Kidney tubule cell (primary cell): ENCODE measurements at places on chromosomes 13 and 19.
A peak's percentile ranks its signal among the peaks of the same experiment; 100 is the strongest.

DNA sequence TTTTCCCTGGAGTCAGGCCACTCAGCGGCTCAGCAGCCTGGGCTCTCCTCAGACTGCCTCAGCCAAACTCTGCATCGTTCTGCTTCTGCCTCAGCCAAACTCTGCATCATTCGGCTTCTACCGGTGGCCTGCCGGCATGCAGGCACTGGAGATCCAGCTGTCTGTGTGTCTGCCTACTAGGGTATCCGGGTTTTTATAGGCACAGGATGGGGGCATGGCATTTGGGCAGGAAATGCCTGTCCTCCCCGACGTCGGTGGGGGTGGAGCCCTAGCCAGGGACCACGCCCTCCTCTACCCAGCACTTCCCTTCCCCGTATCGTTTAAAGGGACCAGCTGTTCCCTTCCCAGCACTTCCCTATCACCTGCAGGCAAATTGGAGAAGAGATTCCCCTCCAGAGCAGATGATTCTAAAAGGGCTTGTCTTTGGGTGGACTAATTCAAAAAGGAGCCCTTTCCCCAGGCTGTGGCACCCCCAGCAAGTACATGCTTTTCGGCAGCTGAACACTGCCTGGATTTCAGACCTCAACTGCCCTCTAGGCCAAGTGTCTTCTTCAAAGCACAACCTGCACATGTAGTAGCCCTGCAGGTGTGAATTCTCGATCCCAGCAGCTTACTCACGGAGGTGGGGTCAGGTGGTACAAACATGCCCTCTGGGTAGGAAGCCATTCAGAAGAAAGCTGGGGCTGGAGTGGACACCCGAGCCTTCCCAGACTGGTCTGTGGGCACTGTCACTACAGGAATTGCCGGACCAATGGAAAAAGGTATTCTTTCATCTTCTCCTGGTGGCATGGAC, 25.4 kb upstream of the GPR12 start:
- DNase-seq: peak; percentile 15

DNA sequence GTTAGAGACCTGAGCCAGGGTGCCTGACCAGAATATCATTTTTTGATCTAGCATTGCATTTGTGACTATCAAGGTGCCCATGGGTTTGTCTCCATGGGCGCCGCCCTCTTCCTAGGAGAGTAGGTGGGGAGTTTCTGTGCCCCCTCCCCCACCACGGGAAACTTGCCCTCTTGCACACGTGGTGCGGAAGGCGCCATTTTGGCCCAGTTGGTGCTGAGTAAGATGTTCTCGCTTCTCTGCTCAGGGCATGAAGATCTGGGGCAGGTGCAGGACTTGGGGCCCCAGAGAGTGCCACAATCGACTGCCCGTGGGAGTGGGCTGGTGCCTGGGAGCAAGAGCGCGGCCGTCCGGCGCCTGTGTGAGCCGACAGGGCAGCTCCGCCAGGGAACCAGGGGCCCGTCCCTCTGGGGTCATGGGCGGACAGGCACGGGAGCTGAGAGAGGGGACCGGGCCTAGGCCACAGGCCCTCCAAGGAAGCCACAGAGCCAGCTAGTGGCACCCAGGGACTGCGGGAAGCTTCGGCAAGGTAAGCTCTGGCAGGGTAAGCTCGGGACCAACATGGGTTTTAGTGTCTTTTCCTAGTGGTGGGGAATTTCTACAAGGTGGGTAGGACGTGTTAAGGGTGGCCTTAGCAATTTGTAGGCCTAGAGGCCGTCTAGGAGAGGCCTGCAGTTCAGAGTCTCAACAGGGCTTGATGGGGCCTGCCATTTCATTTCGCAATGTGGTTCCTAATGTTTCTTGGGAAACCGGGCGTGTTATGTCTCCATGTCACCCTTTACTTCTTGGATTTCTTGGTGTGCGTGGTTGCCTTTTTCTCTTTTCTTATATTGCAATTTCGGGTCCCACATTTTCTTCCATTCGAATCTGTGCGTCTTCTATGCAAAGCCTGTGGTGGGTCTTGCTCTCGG, 14.5 kb downstream of the SACS start:
- DNase-seq: no peak

DNA sequence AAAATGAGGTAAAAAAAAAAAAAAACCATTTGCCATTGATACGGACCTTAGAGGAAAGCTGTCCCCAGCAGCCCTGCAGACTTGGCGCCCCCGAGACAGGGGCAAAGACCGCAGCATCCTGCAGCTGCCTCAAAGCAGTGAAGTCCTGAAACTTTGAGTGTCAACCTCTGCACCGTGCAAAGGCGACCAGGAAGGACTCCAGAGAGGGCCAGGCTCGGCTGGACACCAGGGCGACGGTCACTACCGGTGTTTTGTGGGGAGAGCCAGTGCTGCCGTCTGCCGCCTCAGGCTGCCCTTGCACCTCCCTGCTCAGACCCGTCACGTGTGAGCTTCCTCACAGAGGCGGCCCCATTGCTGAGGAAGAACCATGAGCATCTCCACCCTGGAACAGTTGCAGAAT, 146.7 kb upstream of the SPACA7 start:
- DNase-seq: no peak

GRCh38 chr19:37932985-37933936, 26.3 kb downstream of the SIPA1L3 start:
- peak; percentile 91 for DNase-seq

- DNase-seq: peak; percentile 29
Observed at GRCh38 chr13:77896977-77897376, 21.7 kb downstream of the EDNRB start.

GRCh38 chr19:16091546-16092475, 15.5 kb downstream of the TPM4 start:
- DNase-seq: no peak

DNA sequence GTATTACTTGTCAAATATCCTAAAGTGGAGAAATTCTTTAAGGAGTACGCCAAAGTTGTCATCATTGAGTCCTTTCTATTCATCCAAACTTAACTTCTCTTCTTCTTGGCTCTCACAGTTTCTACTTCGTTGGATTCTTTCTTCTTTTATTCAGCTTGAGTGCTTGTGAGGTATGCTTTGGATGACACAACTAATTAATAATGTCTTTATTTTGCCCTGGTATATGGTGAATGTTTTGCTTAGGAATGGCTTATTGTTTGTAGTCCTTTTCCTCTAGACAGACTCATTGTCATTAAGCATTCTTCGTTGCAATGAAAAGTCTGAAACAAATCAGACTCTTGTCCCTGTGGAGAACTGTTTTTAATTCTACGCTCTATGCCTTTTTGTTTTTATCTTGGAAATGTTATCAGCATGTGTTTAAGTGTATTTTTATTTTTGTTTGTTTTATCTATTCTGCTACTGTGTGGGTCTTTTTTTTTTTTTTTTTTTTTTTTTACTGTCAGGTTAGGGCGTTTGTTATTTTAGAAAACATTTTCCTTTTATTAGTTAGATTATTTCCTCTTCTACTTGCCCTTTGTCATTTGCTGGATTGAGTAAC, 471.5 kb downstream of the GPC6 start:
- peak; percentile 65 for DNase-seq

DNA sequence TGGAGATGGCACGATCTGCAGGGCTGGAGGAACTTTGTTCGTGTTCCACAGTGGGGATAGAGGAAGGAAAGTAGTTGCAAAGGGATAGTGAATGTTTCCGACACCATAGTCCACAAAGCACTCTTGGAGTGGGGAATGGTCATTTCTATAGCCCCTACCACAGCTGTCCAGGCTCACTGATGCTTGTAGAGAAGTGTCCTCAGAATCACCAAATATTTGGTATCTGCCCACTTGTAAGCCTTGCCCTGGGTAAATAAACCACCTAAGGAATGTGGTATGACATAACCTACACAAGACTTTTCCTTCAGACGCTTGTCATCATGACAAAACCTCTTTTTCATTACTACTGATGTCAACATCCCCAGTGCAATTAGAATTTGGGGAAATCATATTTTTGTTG, 686.5 kb upstream of the ARGLU1 start:
- DNase-seq: peak; percentile 28

- DNase-seq: no peak
Observed at GRCh38 chr13:30697996-30698401, 37.3 kb upstream of the ALOX5AP start.

DNA sequence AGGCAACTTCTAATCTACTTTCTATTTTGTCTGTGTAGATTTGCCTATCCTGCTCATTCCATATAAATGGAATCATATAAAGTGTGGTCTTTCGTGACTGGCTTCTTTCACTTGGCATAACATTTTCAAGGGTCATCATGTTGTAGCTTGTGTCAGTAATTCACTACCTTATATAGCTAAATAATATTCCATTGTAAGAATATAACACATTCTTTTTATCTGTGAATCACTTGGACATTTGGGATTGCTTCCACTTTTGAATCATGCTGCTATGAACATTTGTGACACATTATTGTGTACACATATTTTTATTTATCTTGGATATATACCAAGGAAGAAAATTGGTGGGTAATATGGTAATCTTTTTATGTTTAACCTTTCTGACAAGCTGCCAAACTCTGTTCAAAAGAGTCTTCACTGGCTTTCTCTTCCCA, 89.0 kb upstream of the CSNK1A1L start:
- DNase-seq: no peak

- no peak for DNase-seq
Observed at GRCh38 chr13:20159646-20160305, 1.1 kb downstream of the GJA3 start.

- DNase-seq: peak; percentile 61
Observed at GRCh38 chr19:42132851-42133528, 744 bp upstream of the POU2F2 start.

GRCh38 chr13:34990399-34991214, 48.5 kb downstream of the NBEA start:
- DNase-seq: peak; percentile 4

DNA sequence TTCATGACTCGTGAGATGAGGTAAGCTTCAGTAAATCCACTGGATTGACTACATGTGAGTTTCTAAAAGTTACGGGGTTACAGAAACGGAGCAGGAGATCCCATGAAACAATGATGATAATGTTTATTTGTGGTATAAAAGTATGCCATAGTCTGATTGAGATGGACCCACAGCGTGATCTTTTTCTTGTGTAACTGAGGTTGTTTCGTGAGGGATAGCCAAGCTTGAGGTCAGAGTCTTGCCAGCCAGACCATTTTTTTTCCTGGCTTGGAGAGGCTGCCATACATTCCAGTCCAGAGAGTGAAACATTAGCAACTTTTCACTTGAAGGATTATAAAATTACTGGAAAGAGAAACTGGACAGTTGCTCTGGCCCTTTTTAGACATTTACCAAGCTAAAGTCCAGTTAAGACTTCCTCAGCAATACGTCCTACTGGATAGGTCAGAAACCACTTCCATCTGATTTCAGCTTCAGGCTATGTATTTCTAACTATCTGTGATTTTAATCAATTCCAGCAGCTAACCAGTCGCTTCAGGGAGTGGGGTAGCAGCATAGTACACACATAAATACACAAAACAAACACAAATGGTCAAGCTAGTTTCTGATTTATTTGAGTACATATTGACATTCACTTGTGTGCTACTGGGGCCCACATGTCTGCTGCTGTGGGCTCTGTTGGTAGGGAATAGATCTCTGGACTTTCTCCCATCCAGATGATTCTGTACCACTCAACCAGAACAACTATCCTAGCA, 194.6 kb downstream of the POSTN start:
- DNase-seq: no peak

DNA sequence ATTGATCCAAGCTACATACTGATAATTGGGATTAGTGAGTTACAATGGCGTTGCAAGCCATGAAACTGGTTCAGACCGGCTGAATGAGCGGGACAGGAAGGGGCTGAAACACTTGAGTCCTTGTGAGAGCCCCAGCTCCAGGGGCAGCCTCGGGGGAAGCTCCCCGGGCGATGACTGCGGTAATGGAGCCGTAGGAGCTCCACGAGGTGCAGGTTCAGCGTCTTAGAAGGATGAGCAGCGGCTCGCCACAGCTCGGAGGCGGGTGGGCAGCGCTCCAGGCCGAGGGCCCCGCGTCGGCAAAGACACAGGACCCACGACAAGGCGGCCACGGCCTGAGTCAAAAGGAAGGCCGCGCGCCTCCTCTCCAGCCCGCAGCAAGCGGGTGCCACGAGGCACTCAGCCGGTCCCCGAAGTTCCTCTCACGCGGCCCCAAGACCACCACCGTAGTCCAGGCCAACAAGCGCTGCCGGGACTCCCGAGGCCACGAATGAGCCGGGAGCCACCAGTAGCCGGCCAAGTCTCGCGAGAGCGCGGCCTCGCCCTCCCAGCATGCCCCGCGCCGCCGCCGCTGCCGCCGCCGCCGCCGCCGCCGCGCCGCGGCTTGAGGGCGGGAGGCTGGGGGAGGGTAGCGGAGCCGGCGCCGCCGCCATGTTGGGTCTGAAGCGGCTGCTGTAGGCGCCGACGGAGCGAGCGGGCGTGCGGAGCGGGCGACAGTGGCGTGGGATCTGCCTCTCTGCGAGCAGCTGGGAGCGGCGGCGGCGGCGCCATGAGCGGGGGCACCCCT, at the start of gene LSM14A:
TSS of gene LSM14A (plus strand) at position 628 of the 784 bp plus-strand sequence. CDS start at position 767, 139 bp downstream.
- DNase-seq: peak; percentile 92

- DNase-seq: no peak
Observed at GRCh38 chr13:34808649-34809048, 133.4 kb upstream of the NBEA start.

DNA sequence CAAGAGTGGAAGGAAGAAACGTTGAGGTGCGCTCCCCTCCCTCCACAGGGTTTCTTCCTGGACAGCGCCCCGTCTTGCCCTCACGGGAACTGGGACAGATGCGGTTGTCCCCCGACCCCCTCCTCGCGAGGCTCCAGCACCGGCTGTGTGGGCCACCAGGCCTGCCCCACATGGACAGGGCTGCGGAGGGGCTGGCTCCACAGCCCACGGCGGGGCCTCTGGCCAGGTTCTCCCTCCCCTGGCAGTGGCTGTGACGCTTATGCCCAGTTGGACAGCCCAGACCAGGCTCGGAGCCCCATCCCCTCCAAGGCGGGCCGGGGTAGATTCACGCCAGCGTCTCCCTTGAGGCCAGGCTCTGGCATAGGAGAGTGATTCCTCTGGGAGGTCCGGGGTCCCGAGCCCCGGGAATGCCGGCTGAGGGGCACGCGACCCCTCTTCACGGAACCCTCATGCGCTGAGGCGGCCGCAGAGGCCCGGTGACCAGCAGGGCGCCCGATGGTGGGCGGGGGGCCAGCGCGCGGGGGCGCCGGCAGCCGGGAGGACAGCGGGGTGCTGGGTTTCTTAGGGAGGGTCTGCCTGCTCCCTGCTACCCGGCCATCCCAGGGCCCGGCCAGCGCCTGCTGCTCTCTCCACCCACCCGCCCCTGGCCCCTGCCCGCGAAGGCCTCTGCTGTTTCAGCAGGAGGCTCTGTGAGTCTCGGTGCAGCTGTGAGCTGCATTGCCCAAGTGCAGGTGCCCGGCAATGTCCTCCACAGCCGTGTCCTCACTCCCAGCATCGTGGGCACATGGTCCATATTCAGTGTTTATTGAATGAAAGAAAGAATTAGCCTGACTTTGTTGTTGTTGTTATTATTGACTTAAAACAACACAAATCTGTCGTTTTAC, 20.3 kb upstream of the GAS6 start:
- no peak for DNase-seq

- peak; percentile 38 for DNase-seq
Observed at GRCh38 chr19:48596679-48597465, 9.7 kb upstream of the SPACA4 start.

- no peak for DNase-seq
Observed at GRCh38 chr19:46206176-46206575, 23.4 kb upstream of the IGFL1 start.
